ENCODE measurements at places on chromosomes 7 and 10.

- no peak for DNase-seq
These were observed 130.7 kb upstream of the SH2B2 start for GRCh38 chr7:102155821-102156441.

DNA sequence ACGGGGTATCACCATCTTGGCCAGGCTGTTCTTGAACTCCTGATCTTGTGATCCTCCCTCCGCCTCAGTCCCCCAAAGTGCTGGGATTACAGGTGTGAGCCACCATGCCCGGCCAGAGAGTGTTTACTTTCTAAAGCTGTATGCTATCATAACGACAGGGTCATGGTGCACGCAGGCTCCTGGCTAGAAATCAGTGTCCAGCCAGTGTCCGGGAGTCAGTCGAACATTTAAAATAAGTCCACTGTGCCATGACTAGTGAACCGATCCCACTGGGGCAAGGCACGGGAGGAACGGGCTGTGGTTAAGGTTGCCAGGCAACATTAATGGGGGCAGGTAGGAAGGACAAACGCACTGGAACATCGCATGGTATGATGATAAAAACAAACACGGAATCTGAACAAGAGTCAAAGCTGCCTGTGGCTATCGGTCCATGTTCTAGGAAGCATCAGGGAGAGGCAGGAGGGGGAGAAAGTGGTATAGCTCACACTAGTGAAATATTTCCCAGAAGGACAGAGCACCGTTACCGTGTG is 89.0 kb upstream of the SEPHS1 start:
- DNase-seq, result no peak

DNA sequence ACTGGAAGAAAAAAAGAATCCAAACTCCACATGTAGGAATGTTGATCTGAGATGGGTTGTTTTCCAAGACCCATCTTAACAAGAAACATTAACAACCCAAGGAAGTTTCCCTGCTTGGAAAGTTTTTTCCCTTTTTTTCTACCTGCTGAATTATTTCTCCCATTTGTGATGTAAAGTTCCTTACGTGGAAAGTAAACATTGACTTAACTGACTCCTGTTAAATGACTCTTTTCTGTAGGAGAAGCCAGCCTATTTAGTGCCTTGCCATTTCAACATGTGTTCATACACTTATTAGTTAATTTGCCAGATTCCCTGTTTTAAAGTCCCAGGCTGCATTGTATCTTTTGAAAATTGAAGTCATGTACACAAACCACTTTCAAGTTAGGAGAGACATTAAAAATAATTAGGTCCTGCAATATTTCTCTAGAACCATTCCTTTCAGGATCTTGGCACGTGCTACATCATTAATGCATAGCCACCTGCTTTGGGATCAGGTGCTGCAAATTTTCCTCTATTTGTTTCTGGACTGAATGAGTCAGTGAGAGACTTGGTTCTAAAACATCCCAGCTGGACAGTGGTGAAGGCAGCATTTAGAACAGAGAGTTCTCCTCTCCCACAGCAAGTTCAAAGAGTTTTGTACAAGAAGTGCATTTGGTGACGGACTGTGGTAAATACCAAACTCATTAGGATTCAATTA is 698.5 kb downstream of the SUGCT start:
- no peak for DNase-seq

GRCh38 chr10:133592716-133593115 is 27.3 kb upstream of the SYCE1 start:
- DNase-seq, result no peak

GRCh38 chr7:116139007-116139406 is 71.3 kb upstream of the TES start:
- peak; percentile 88 for DNase-seq

- no peak for DNase-seq
These were observed 76.4 kb downstream of the CRPPA start for GRCh38 chr7:16344927-16345326.

DNA sequence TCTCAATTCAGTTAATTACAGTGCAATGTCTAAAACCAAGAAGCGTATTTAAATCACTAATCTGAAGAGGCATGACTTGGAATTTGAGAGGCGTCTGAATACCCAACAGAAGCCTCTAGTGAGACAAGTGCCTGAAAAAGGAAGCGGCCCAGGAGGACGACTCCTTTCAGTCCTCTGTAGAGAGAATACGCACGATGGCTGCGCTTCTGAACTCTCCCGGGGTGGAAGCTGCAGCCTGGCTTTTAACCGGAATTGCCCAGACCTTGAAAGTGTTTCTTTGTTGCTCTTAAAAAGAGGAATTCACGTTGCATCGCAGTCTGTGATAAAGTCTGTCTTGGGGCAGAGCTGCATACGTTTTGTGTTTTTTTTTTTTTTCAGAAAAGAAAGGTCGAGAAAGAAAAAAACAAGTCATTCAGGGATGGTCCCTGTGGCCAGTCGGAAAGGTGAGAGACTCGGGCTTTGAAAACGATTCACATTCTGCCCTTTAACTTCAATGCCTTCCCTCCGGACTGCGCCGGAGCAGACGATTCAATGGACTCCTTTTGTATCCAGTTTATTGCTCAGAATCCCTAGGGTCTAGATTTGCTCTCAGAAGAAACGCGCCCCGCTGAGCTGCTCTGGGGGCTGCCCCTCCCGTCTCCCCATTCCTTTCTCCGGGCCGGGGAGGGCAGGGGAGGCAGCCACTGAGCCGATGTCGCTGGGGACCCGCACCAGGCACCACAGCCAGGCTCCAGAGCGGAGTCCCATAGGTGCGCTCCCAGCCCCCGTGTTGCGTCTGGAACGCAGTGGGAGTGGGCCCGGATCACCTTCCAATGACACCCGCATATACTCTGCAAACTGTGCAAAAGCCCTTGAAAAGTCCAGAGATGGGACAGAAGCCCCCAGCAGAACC is 994 bp upstream of the PTF1A start:
- no peak for DNase-seq

DNA sequence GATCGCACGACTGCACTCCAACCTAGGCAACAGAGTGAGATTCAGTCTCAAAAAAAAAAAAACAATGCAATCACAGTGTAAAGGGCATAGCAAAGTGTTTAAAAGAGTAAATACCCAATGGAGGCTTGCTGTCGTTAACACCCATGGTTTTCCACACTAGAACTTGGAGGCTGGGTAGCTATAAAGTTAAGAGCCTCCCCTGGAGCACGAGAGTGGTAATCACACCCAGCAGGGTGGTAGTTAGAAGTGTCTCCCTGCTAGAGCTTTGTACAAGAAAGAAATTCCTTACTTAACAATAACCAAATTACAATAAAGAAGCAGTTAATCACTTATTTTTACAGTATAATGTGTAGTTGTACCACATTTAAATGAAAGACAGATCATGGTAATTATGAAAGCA is 1078.9 kb downstream of the NRG3 start:
- DNase-seq, result no peak

- no peak for DNase-seq
These were observed 47.1 kb downstream of the HIBADH start for GRCh38 chr7:27615420-27616185.

DNA sequence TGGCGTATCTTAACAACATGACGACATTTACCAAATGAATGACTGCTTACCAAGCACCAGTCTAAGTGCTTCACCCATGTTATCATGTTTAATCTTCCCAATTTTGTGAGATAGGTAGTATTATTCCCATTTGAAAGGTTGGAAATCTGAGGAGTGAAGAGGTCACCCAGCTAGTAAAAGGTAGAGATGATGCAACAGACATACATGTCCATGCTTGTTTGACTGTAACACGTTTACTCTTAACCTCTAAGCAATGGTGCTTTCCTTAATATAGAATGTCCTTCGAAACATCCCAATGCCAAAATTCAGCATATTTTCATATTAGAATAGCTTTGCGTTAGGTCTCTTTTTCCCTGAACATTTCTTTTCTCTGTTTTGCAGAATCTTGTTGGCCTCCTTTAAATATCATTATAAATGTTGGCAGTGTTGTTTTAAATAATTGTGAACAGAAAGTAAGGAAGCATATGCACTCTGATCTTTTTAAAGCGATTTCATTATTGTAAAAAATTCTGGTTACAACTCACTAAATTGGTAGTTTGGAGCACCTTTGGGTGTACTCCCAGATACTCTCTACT is 722.8 kb downstream of the AUTS2 start:
- no peak for DNase-seq

- no peak for DNase-seq
These were observed 98.1 kb upstream of the AGBL3 start for GRCh38 chr7:134888141-134888740.

- no peak for DNase-seq
These were observed 25.2 kb downstream of the VCL start for GRCh38 chr10:74022926-74023629.

- no peak for DNase-seq
These were observed 939.6 kb downstream of the NRG3 start for GRCh38 chr10:82814635-82815034.

DNA sequence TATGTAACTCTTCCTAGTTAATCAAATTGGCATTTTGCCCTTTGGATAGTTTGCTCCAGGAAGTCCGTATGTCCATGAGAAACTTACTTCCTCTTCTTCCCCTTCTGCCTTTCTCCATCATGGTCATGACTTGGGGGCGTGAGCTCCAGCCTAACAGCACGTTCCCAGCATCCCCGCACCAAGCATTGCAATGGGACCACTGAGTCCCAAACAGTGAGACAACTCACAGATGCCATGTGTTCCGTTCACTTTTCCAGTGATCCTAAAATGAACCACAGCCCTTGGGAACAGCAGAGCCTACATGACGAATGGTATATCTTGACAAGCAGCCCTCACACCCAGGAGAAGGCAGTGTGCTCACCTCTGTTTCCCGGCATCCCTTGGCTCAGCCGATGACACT is 10.7 kb downstream of the BTBD16 start:
- no peak for DNase-seq

DNA sequence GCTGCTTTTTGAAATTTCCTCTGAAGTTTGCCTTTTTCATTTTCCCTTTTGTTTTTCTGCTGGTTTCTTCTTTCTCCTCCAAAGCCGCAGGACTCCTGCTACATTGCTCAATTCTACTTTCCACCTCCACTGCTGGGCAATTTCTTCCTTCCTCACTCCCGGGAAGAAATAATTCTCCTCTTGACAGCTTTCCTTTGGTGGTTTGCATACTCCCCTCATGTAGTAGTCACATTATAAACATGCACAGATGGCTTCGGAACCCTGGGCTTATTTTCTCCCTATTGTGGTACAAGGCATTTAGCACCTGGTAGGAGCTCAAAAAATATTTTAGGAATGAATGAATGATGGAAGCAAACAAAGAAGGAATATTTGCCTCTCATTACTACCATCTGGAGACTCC is 977.2 kb downstream of the LRMDA start:
- no peak for DNase-seq

DNA sequence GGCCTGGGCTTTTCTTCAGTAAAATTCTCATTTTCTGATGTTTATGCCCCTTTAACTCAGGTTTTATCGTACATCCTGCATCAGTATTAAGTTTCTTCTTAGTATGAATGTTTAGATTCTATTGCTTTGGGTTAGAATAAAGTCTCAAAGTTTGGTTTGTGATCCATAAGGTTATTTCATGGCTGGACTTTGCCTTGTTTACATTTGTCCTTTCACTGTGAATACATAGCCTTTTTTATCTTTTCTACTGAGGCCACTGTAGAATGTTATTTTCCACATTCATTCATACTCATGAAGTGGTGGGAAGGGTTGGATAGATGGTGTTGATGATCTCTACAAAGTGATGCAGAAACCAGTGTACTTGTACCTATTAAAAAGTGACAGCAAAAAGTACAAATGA is 59.8 kb downstream of the CCSER2 start:
- DNase-seq, result no peak

DNA sequence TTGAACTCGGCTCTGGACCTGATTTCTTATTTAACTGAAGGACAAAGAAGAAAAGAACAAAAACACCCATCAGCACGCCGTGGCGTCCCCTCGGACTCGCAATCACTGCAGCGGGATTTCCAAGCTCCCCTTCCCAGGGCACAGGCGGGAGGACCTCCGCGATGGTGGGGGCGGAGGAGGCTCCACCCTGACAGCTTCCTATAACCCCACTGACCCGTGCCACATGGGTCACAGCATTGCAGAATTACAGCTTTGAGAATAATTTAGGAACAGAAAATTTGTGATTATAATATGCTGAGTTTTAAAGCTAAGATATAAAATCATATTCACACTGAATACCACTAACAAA is 129.7 kb upstream of the SEC61G start:
- no peak for DNase-seq

- peak; percentile 50 for DNase-seq
These were observed 127.9 kb upstream of the STK17A start for GRCh38 chr7:43454936-43455518.

DNA sequence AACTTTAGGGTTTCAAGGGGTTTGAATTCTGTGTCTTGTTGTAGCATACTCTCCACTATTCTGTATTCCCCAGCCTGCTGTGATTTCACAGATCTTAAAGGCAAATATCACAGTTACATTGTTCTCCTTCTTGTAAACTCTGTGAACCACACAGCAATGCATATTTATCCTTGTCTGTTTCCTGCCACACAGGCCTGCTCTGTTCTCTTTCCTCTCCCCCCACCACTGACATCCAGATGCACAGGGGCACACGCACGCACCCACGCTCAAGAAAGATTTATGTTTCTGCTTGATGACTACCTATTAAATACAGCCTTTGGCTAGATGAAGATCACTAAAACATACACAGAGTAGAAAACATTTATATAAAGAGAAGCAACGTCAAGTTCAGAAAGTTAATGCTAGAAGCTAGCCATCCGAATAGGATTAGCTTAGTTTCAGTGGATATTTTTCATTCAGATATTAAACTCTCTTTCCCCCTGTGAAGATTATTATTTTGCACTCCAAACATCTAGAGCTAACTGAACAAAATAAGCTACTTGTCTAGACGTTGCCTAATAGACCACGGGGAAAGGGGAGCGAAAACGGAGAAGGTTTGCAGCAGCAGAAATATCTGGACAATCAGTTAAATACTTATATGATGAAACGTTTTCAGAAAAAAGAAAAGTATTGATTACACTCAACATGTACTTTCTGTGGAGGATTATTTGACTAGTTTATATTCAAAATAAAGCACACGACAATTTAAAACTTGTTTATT is 193.1 kb upstream of the SEMA3C start:
- DNase-seq, result peak; percentile 12

DNA sequence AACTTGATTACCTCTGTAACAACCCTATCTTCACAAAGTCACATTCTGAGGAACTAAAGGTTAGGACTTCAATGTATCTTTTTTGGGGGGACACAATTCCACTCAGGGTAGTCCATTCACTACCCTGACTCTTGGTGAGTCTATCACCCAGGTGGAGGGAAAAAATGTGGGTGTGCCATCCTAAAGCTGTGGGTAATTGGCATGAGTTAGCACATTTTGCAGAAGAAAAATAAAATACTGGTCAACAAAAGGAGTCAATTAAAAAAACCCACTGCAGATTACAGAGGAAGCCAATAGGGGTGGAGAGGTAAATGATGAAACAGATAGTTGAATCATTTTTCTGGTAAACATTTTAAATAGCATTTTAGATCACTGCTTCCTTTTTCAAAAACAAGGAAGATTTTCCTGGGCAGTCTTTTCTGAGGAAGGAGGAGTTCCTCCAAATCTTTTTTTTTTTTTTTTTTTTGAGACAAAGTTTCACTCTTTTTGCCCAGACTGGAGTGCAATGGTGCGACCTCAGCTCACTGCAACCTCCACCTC is 5.1 kb upstream of the BLVRA start:
- no peak for DNase-seq

All from Ammon's horn (tissue), 1 donor.